ENCODE measurements at places on chromosomes 3 and 15.

DNA sequence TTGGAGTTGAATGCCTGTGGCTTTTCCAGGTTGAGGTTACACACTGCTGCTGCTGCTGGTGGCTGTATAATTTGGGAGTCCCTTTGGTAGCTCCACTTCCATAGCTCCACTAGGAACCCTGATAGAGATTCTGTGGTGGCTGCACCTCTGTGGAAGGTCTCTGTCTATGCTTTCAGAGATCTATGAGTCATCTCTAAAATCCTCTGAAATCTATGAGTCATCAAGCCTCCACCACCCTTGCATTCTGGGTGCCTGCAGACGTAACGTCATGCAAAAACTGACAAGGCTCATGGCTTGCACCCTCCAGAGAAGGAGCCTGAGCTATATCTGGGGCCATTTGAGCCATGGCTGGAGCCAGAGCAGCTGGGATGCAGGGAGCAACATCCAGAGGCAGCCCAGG is 1037.0 kb upstream of the CFAP20DC start:
- no peak for DNase-seq

GRCh38 chr15:57570994-57571393 is 20.7 kb upstream of the MYZAP start:
- DNase-seq, result no peak

GRCh38 chr3:14832975-14833722 is 14.4 kb downstream of the FGD5 start:
- DNase-seq, result no peak

DNA sequence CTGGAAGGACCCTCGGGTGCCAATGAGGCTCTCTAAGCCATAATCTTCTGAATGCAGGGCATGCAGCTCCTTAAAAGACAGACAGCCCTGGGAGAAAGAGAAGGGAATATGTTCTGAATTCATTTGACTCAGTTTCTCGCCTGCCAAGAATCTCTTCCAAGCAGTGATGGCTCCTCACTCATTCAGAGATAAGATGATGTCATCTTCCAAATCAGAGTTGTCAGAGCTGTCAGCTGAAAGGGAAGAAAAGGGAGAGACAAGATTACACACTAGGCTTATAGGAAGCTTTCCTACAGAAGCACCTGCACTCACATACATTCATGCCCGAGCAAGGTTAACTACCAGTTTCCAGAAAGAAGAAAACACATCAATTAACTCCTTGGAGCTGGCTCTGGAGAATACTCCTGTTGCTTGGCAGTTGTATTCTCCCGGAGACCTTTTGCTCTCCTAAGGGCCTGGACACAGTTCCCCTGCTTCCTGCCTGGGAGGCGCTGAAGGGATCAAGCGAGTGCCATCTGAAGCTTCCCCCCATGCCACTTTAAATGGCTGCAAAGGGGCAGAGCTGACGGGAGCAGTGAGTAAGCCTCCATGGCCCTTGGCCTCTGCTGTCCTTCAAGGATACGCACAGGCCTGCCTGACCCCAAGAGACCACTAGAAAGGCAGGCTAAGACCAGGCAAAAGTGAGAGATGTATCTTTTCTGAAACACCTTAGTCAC is 7.7 kb downstream of the RBM15B start:
- no peak for DNase-seq

DNA sequence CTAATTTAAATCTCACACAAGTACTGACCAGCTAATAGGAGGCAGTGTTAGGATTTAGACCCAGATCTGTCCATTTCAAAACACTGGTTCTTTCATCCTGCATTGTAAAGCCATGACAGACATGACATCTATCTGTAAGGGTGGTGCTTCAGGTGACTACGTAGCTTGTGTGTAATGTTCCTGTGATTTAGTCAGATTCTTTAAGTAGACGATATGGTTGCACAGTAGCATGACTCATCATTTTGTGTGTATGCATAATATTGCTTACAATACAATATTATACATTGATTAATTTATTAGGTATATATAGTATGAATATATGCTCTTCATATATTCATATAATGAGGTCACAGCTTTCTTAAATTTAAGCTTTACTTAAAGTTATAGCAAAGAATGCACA is 628.5 kb downstream of the GRM7 start:
- DNase-seq, result no peak

- no peak for DNase-seq
These were observed 419.4 kb downstream of the GRM7 start for GRCh38 chr3:7280318-7280717.

DNA sequence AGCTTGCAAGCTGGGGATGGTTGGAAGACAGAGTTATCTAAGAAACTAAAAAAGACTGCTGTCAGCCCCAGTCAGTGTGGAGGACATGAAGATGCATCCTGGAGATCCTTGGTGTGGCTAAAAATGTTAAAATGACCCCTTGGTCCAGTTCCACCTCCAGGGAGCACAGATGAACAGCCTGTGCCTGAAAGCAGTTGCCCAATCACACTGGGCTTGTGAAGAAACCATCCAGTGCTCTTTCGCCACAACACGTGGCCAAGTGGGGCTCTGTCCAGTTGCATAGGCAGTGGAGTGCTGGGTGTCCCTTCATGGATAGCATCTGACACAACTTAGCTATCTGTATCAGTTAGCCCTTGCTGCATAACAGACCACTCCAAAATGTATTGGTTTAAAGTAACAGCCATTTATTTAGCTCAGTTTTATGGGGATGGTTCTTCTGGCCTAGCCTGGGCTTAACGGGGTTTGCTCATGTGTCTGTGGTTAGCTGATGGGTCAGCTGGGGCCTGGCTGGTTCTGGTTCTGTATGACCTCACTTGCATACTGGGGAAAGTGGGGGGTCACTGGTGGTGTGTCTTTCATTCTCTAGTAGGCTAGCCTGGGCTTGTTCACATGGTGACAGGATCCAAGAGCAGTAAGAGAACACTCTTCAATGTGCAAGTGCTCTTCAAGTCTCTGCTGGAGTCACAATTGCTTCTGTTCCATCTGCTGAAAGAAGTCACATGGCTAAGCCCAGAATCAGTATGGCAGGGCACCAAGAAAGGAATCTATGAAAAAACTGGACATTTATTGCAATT is 226.2 kb downstream of the PDCD6IP start:
- no peak for DNase-seq

- no peak for DNase-seq
These were observed 65.8 kb downstream of the GSK3B start for GRCh38 chr3:120028271-120029047.

Measured in cortex of kidney (tissue), 1 donor.